ENCODE measurements at places on chromosomes 6 and 20.

DNA sequence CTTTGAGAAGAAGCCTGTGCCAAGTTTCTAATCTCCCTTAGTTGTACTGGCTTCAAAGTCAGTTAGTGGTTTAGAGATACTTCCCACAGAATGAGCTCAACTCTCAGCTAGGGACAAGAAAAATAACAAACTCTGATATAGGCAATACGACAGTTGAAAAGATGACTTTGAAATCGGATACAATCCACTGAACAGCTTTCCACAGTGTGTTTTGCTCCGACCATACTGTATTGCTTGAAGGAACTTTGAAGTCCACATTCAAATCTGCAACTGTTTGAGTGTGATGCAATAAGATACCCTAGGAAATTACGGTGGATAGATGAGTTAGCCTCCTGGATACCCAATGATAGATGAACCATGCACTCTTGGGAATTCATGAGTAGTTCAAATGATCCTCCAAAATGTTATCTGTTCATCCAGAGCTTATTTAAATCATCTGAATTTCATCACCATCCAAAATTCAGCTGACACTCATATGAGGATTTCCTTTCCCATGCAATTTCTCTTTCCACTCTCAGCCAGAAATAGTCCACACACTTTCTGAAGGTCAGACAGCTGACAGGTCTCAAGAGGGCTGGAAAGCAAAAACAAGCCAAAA lies 443.8 kb downstream of the HAO1 start:
- no peak for DNase-seq

DNA sequence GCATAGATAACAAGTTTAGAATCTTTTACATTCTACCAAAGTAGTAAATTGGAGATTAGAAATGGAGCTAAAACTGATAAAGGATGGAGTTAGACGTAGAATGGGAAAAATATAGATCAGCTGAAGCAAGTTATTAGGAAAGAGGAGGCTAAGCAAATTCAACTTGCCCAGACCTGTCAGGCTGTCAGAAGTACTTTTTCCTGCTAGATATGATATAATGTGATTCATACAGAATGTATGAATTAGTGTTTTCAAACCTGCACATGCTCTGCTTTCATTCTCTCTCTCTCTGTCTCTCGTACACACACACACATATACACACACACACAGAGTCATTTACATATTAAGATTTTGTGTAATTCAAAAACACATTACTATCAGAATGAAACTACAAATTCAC lies 133.2 kb upstream of the HDGFL1 start:
- no peak for DNase-seq

DNA sequence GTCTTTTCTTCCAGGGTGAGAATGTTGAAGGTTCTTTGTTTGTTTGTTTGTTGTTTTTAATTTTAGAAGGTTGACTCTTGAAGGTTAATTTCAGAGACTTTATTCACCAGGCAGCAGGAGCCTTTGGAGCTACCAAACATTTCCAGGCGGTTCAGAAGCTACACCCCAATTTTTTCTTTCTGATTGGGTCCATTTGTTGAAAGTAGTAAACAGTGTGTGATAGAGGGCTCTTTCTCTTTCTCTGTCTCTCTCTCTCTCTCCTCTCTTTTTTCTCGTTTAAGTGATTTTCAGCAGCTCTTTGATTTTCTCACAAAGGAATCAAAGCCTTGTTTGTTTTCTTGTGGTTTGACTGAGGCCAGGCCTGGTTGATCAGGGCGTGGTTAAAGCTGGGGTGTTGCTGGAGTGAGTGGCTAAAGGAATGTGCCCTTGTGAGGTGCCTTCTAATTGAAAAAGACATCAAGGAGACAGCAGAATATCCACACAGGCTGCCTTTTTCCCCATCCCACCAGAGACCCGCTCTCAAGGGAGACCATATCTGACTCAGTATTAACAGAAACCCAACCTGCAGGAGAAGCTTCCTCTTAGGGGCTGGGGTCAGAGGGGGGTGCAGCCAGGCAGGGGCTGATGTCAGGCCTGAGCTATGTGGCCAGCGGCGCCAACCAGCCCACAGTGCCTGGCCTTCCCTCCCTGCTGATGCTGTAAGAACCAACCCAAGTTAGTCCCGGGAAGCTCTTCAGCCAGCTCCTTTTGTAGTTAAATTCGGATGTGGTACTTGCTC lies 40.4 kb upstream of the NAA20 start:
- no peak for DNase-seq

DNA sequence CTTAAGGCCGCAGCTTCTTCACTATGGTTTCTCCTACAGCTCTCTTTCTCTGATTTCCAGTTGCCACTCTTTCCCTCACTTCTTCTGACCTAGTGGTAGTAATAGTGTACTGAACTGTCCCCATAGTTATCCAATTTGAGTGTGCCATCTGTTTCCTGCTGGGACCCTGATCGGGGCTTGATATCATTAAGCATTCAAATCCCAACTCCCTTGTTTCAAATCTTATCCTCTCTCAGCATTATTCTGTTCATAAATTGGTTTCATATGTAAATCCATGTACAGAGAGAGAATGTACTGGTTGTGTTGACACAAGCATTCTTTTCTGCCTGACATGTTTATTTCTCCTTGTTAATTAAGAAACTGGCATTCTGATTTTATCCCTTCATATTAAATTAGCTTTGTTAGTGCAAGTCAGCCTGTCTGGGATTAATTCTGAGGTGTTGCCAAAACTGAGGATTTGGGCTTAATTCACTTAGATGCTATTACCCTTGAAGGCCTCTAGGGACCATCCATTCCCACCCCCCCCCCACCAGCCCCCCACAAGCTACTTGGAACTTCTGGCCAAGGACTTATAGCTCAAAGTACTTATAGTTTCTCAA lies 84.6 kb upstream of the PROKR2 start:
- DNase-seq: no peak

GRCh38 chr6:110950440-110950839 lies 8.1 kb upstream of the GTF3C6 start:
- DNase-seq: no peak

DNA sequence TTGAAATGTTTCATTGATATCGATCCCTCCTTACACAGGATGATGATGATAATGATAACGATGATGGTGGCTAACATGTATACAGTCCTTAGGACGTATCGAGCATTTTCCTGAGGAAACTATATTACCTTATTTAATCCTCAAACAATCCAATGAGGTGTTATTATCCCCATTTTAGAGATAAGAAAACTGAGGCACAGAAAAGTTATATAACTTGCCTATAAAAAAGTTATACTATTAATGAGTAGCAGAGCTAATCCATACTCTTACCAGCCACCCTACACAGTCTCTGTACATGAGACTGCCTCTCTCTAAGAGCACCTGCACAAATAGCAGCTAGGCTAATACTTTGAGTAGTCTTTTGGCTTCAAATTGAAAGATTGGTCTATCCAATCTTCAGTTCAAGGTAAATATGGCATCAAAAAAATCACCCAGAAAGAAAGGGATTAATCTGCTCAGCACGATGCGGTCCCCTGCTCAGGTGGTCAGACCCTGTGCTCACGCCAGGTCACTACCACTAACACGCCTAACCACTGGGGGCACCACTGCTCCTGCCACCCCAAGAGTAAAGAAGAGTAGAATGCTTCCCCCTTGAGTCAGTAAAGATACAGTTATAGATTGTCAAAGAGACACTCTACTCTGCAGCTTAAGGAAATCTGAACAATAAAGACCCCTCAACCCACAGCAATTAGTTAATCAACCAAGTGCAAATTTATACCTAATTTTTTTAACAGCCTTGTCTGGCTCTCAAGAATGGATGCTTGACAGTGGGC lies 15.0 kb downstream of the GABBR1 start:
- no peak for DNase-seq

DNA sequence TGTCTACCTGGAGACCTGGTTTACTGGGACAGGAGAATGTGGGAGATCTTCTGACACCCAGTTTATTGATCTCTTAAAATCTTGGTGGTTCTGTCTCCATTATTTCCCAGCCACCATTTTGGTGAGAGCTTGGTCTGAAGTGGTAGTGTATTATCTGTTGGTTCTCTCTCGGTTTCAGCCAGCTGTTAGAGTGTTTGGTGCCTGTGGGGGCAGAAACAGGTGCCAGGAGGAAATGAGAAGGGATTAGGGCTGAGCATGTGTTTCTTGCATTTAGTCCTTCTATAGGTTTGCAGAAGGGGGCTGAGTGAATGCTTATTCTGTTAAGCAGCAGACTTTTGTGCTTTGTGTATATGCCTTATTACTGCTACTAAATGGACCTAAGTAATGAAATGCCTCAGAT lies 9.6 kb downstream of the JARID2 start:
- DNase-seq: no peak

- DNase-seq: no peak
These were observed 404.8 kb downstream of the CD109 start for GRCh38 chr6:74100719-74101287.

DNA sequence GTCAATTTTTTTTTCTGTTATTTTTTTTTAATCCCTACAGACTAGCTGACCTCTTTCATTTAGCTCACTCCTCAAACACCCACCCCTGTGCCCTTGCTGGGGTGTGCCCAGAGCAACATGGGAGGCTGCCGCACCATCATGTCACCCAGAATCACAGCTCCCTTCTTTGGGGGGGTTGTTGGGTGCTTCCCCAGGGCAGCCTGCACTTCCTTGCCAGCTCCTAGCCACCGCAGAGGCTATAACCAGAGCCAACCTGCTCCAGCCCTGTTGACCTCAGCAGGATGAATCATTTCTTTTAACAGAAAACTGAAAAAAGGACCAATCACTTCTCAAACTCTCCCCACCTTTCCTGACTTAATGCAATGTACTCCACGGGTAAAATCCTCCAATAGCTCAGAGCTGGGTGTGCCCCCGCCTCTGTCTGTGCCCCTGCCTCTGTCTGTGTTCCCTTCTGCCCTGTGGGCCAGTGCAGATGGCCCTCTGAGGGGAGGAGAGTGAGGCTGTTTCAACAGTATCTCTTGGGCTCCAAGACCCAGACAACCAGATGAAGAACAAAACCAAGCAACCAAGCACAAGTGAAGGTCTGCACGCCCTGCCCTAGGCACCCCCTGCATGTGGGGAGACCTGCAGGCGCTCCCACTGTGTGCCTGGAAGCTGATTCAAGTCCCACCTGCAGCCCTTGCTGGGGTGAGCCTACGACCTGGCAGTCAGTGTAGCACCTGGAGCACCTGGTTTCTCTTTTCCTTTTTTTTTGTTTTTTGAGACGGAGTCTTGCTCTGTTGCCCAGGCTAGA lies 67.7 kb downstream of the PYGB start:
- DNase-seq: no peak

DNA sequence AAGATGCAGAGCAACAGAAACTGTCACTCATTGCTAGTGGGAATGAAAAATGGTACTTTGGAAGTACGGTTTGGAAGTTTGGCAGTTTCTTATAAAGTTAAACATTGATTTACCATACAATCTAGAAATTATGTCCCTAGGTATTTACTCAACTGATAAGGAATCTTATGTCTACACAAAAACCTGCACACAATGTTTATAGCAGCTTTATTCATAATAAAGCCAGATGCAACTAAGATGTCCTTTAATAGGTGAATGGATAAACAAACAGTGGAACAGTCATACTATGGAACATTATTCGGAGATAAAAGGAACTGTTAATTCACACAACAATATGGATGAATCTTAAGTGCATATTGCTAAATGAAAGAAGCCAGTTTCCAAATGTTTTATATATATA lies 96.2 kb upstream of the SIRPA start:
- no peak for DNase-seq

DNA sequence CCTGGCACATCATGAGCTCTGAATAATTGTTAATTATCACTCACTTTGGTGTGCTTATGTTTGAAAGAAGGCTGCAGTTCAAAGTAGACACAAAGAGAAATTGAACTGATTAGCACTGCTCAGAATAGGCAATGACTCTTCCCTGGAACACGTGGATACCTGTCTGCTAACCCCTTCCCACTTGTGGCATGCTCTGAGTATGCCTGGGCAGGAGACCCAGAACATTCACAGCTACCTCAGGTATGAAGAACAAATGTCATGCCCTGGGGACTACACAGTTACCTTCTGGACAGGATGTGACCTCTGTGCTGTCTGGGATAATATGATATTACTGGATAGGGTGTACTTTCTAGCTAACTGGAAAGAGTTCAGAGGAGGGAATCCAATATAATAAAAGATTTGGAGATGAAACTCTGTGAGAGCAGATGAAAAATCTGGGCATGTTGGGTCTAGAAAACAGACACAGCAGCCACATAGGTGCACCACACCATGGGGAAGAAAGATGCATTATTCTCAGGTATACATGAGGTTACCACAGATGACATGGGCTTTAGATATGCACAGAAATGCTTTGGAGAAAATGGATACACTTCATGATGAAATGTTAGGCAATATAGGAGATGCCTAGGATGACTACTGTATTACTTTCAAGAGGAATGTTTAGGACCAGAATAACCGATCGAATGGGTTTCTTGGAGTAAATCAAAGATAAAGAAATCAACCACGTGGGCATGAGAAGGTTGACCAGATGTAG lies 324.2 kb upstream of the PREP start:
- no peak for DNase-seq

- DNase-seq: no peak
These were observed 402 bp downstream of the ZBTB12 start for GRCh38 chr6:31901415-31901952.

DNA sequence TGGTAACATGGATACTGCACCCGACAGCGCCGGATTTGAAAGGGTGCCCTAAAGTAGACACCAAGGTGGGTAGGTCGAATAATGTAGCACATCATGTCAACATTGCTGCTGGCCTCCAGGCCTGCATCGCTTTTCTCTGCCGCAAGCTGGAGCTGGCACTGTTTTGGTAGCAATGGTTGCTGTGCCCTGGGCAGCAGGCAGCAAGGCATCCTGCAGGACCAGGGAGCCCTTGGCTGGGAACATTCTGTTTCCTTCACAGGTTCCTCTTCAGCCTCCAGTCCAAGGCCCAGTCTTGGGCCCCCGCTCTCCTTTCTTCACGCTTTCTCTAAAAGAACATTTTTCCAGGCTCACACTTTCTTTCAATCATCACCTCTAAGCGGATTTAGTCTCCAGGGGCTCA lies 365.8 kb upstream of the JARID2 start:
- DNase-seq: no peak

DNA sequence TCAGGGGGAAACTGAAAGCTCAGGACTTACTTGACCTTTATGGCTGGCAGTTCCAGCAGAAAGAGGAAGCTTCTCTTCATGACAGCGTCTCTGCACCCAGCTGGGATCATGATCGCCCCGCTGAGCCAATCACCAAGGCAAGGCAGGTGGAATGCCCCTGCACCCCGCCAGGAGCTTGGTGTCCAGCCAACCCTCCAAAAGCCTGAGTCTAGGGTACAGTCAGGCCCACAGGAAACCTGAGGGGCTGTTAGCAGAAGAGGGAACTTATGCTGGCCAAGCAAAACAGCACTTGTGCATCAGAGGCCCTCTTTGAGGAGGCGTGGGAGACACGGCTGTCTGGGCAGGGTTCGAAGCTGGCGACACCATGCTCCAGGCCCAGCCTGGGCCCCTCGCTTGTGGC lies 188.3 kb upstream of the GMDS start:
- no peak for DNase-seq

GRCh38 chr6:131048459-131048858 lies 14.6 kb downstream of the EPB41L2 start:
- DNase-seq: no peak

GRCh38 chr6:62037445-62037844 lies 248.6 kb downstream of the KHDRBS2 start:
- DNase-seq: no peak

GRCh38 chr6:109695468-109695867 lies 4.4 kb downstream of the FIG4 start:
- no peak for DNase-seq
